ENCODE measurements at places on chromosomes 12 and 14.

DNA sequence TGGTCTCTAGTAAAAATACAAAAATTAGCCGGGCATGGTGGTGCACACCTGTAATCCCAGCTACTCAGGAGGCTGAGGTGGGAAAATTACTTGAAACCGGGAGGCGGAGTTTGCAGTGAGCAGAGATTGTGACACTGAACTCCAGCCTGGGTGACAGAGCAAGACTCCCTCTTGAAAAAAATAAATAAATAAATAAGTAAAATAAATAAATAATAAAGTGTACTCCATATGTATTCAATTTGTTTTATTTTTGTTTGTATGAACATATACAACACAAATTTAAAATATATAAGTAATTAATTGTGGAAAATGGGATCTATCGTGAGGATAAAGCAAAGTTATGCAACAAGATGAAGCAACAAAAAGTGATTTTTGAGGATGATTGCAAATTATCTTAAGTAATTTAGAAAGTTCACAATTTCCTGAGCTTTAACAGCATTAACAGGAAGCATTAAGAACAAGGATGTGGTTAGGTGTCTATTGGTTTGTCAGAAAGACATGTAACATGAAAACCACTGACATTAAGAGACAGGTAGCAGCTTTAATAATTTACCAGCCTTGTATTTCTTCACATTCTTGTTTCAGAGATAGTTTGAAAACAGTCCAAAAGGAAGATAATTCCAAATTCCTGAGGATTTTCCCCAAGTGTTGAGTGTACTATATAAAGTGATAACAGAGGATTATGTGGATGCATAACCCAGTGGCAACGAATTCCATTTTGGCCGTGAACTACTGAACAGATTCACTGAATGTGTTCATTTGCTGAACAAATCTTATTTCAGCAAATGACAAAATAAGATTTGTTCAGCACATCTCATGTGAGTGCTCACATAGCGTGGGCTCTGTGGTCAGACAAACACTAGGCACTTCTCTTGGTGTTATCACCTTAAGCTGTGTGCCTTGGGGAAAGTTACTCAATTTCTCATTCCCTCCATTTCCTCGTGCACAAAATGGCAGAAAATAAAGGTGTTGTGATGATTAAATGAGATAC, 68.6 kb upstream of the RESF1 start:
- DNase-seq = no peak

GRCh38 chr14:90665321-90666000, 150.8 kb downstream of the TTC7B start:
- DNase-seq = no peak

DNA sequence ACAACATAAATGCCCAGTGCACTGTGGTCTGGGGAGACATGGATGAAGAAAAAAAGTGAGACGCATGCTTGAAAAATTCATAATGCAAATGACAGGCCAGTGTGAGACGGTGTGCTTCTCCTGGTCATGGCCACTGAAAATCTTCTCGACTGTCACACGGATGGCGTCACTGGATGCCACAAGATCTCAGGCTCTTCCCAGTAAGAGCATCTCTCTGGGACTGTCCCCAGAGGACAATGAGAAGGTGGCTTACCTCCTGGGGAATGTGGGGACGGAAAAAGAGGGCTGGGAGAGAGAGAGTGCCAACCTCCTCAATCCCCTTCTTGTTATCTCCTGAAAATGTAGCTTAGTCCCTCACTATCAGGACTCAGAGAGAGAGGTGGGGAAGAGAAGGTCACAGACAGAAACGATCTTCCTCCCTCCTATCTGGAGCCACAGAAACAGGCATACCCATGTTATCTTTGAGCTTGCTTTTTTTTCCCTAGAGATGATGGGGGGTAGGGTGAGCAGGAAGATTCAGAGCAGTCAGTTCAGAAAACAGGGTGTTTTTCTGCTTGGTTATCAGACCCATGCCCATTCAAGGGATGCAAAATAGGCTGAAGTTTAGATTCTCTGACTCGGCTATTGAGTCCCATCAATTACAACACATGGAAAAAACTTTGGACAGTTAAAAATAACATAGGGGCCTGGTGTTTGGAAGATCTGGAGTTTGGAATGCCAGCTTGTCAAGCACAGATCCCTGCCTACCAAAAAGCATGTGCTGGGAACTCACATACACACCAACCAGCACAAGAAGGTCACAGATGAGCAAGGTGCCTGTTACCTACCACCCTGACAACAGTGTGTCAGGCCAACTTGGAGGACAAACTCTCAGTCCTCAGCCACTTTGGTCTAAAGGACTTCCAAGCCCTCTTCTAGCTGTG, 24.2 kb downstream of the DPF3 start:
- DNase-seq = no peak

- no peak for DNase-seq
Measured at GRCh38 chr14:38389681-38390080, 133.8 kb upstream of the CLEC14A start.

GRCh38 chr14:100439781-100440180, 116.6 kb downstream of the SLC25A47 start:
- no peak for DNase-seq

DNA sequence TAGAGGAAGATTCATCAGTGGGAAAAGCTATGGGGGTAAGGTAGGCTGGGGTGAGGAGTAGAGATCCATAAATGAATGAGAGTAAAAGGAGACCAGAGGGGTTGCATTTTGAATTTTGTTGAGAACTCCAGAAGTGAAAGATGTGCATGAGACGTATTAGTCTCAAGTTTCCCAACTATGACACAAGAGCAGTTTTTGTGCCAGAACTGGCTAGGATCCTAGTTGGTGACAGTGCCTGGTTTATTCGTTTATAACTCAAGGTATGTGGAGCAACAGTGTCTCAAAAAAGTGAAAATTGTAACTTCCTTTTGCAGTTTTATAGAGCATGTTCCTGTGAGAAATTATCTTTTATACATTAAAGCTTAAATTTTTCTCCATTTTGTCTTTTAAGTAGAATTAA, 377.0 kb downstream of the NPAS3 start:
- DNase-seq = no peak

DNA sequence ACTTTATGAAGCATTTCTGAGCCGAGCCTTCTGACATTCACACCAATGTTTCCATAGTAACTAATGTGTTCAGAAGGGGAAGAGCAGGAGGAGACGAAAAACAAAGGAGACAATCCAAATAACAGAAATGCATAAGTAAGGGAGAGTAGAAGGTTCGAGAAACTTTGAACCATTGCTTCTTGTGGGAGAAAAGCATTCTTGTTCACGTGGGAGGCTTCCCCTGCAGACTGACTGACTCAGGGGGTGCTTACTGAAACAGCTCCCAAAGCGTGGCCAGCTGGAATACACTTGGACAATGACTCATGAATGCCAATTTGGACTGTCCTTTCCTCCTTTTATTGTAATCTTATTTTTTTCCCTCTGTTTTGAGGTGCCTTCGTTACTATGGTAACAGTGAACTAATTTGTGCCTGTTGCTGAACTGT, 73.9 kb downstream of the NEDD1 start:
- DNase-seq = no peak

- DNase-seq = no peak
Measured at GRCh38 chr14:56569174-56569573, 10.4 kb upstream of the TMEM260 start.

GRCh38 chr14:35366056-35366451, 38.5 kb downstream of the NFKBIA start:
- peak; percentile 80 for DNase-seq

- DNase-seq = no peak
Measured at GRCh38 chr12:108720757-108721514, 10.4 kb downstream of the CORO1C start.

- DNase-seq = no peak
Measured at GRCh38 chr12:107247650-107248049, 154.3 kb upstream of the CRY1 start.

DNA sequence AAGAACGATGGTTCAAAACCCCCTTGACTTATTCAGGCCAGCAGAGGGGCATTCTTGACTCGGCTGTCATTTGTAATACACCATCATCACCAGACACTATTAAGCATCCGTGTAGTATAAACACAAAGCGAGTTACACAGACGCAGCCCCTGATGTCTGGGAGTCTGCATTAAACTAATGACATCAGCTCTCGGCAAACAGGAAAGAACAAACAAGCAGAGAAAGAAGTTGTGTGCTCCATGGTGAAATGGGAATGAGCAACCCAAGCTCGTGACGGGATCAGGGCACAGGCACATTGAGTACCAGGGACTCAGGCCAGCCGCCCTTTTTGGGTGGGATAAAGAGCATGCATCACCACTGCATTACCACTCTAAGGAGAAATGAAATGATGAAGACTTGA, 460.1 kb downstream of the MED13L start:
- no peak for DNase-seq

DNA sequence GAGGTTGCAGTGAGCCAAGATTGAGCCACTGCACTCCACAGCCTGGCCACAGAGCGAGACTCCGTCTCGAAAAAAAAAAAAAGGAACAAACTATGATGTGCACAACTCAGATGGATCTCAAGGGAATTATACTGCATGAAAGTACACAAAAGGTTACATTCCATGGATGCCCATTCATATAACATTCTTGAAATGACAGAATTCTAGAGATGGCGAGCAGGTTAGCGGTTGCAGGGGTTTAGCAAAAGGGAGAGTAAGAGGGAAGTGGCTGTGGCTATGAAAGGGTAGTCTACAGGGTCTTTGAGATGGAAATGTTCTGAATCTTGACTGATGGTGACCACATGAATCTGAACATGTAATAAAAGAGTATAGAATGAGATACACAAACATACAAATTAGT, 49.7 kb downstream of the CKB start:
- no peak for DNase-seq

- no peak for DNase-seq
Measured at GRCh38 chr12:78388461-78388860, 476.1 kb upstream of the SYT1 start.

DNA sequence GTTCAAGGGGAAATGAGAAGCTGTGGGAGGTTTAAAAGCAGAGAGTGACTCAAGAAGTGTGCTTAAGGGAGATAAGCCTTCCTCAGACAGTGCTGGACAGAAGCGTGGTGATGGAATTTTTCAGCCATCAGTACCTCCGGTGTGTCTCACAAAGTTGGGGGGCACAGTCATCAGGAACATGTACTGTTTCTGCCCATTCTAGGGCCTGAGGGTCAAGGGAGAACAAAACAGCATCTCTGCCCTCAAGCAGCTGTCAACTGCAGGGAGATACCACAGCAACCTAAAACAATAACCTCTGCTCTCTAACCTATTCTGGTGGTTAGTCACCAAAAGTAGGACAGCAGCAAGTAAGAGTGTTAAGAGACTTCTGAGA, 2.0 kb upstream of the STON2 start:
- DNase-seq = no peak

- no peak for DNase-seq
Measured at GRCh38 chr14:32703183-32703621, 235.5 kb upstream of the NPAS3 start.

GRCh38 chr14:36935976-36936678, 236.3 kb downstream of the SLC25A21 start:
- no peak for DNase-seq

DNA sequence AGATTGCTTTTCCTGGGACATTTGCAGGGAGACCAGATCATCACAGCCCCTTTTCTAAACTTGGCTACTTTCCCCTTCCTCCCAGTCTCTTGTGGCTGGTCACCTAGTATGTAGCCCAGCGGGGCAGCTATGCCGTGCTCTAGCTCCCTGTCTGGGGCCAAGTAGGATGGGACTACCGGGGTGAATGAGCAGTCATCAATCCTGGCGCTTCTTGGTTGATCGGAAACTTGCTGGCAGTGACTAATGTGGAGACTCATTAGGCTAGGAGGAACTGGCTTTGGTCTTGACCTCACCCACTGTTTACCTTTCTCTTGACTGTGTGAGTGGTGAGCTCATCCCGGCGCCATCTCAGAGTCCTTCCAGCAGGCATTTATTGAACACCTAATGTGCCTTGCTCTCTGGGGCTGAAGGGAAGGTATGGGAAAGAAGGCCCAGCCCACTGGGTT, 15.9 kb downstream of the PLEKHG3 start:
- DNase-seq = no peak

GRCh38 chr12:65204886-65205525, 35.6 kb downstream of the LEMD3 start:
- no peak for DNase-seq

GRCh38 chr14:45212231-45212630, 40.8 kb downstream of the MIS18BP1 start:
- no peak for DNase-seq

DNA sequence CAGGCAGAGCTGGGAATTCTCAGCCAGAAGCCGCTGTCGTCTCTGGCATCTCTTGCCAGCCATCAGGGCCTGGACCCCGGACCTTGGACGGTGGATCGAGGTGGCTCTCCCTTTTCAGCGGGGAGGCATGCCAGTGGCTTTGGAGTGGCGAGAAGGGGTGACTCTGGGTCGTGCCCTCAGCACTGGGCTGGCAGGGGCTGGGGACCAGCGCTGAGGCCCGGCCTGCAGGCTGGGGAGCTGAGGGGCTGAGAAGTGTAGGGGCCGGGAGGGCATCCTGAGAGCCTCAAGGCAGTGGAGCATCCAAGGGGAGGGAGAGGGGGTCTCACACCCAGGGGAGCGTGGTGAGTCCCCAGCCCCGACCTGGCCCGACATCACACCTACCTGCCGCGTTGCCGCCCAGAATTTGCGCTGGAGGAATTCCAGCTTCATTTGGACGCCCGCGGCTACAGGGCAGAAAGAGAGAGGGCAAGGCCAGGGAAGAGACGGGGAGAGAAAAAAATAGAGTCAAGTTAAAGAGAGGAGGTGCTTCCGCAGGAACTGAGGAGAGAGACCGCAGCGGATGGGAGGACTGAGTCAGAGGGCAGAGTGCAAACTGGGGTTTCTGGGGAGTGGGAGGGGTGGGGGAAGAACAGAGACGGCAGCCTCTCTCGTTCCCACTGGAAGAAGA, 9.0 kb upstream of the LRTM2 start:
- DNase-seq = no peak

- peak; percentile 66 for DNase-seq
Measured at GRCh38 chr12:110079477-110080400, 31.4 kb upstream of the C12orf76 start.

DNA sequence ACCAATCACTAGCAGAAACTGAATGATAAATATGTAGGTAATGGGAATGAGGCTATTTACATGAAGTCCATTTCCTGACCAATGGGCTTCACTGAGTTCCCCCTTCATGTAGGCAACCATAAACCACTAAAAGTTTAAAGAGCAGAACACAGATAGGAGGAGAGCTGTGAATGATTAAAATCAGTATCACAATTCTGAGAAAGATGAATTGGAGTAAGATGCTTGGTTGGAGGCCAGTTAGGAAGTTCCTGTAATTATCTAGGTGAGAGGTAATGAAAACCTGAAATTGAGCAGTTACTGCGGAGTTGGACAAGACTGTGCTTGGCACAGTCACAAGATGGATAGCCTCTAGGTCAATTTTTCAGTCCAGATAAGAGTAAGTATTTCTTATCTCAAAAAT, 56.6 kb downstream of the GALNT4 start:
- DNase-seq = no peak

- DNase-seq = no peak
Measured at GRCh38 chr12:28941248-28941647, 207.8 kb upstream of the FAR2 start.

- no peak for DNase-seq
Measured at GRCh38 chr14:70714055-70714550, 72.4 kb downstream of the TTC9 start.

- no peak for DNase-seq
Measured at GRCh38 chr14:24270537-24271133, 762 bp downstream of the RABGGTA start.

GRCh38 chr14:52299692-52300278, 14.3 kb upstream of the PTGER2 start:
- DNase-seq = no peak

Measured in activated naive CD4-positive, alpha-beta T cell treated with anti-CD3 and anti-CD28 coated beads, Interleukin-2, amount 50 U/mL, for 72 hours (primary cell).